ENCODE measurements at places on chromosomes 7 and 10.
A peak's percentile ranks its signal among the peaks of the same experiment; 100 is the strongest.

DNA sequence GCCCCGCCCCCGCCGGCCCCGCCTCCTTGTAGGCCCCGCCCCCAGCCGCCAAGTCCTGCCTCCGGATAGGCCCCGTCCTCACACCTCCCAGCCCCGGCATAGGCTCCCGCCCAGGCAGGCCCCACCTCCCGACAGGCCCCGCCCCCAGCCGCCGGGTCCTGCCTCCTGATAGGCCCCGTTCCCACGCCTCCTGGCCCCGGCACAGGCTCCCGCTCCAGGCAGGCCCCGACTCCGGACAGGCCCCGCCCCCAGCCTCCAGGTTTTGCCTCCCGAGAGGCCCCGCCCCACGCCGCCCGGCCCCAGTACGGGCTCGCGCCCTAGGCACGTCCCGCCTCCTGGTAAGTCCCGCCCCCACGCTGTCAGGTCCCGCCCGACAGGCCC lies 232 bp upstream of the MICALL2 start:
- DNase-seq: peak; percentile 96

GRCh38 chr7:77282897-77283296 lies 83.3 kb upstream of the FGL2 start:
- no peak for DNase-seq

GRCh38 chr7:114533131-114533530 lies 118.5 kb downstream of the FOXP2 start:
- peak; percentile 34 for DNase-seq

DNA sequence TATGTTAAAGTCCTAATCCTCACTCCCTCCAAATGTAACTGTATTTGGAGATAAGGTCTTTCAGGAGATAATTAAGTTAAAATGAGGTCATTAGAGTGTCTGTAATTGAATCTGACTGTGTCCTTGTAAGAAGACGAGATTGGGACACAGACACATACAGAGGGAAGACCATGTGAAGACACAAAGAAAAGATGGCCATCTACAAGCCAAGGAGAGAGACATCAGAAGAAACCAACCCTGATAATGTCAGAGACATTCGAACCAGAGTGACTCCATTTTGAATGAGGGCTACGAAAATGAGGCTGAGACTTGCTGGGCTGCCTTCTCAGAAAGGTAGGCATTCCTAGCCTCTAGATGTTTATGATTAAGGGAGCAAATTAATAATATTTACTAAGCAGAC lies 542 bp upstream of the SAMD9L start:
- no peak for DNase-seq

DNA sequence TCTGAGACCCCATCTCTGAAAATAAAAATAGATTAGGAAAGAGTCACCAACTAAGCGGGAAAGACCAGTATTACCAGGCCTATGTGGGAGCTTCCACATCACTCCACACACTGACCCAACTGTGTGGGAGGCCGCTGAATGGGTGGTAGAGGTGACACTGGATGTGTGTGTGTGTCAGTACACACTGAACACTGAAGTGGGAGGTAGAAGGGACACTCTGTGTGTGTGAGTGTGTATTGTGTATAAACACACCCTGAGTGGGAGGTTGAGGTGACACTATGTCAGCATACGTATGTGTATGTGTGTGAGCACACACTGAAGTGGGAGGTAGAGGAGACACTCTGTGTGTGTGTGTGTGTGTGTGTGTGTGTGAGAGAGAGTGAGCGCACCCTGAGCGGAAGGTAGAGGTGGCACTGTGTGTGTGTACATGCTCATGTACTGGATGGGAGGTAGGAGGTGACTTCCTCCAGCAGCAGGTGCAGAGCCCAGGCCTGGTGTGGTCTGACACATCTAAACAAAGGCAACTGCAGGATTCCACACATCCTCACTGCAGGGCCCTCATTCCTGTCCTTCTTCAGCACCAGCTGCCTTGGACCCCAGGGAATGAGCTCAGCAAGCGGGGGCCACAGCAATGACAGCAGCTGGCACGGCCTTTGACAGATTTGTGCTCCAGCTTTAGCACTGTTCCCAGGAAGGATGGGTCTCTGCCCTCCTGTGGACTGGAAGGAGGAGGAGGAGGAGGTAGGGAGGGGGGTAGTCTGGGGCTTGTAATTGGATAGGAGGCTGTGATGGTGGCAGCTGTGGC lies 26.5 kb upstream of the RBM20 start:
- DNase-seq: no peak

DNA sequence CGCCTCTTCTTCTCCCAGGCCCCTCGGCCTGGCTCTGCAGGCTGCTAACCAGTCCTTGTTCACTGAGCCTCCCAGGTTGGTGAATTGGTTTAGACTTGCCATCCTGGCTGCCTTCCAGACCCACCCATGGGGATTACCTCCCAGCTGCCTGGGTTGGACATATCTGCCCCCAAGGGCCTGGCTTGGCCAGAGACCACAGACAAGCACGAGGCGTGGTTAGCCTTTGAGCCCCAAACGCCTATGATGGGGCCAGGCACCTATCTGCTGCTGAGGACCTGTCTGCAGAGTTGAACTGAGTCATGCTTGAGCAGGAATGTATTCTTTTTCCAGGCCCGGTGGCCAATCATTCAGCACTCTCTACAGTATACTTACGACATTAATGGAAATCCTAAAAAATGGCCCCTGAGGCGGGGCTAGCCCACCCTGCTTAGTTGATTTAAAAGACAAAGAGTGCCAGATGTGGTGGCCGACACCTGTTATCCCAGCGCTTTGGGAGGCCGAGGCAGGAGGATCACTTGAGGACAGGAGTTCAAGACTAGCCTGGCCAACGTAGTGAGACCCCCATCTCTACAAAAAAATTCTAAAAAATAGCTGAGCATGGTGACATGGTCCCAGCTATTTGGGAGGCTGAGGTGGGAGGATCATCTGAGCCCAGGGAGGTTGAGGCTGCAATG lies 361.5 kb downstream of the FRMD4A start:
- no peak for DNase-seq

- no peak for DNase-seq
These were observed 294.7 kb upstream of the PITRM1 start for GRCh38 chr10:3467052-3467951.

DNA sequence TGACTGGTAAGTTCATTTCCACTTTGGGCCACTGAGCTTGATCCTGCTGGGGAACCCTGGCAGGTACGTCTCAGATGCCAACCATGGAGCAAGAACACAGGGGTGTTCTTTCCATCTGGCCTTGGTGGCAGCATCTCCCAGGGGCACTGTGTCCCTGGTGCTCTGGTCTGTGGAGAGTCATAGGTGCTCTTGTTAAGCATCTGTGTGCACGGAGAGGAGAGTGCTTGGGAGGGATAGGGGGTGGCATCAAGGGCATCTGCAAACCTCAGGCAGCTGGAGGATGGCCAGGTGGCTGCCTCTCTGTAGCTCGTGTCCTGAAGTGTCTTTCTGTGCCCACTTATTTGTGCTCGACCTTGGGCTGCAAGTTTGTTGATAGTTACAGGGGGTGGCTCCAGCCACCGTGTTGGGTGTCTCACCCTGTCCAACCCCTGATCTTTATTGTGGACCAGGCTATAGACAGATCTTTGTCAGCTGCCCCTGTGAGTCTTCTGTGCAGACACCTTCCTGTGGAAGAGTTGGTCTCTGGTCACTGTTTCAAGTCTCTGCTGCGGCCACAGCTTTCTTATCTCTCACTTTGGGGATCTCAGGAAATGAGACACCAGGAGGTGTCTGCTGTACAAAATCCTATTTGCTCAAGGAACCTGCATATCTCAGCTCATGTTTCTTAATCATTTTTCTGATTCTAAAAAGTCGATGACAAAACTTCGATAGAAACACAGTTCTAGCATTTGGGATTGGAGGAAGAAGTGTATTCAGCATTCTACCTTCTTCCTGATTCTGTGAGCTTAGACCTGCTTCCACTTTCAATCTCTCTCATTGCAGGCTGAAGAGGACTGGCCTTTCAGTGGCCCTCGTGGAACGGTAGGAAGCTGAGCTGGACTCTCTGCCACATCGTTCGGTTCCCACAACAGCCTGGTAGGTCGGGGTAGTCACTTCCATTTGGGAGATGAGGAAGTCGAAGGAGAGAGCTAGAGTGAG lies 17.2 kb upstream of the GIMAP8 start:
- DNase-seq: no peak

DNA sequence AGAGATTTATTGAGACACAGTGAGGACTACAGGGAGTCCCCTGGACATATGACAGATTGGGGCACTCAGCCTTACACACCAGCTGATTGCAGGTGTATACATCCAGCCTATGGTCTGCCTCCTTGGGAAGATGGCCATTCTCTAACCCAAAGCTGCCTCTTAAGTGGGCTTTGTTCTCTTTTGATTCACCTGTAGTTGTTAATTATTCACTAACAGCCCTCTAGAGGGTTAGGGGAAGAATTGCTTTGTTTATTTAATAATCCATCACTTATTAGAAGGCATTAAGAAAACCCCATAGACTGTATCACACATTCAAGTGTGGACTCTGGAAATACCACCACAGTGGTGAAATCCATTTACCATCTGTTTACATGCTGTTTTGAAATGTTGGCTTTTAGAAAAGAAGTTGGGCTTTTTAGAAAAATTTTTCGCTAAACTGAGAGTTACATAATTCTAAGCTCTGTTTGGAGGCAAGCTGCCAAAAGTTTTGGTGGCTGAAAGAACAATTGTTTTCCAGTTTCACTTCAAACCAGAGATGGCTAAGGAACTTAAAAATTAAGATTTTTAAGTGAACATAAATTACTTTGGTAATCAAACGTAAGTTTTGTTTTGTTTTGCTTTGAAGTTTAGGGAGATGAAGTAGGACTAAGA lies 379.1 kb downstream of the ADRA2A start:
- no peak for DNase-seq

DNA sequence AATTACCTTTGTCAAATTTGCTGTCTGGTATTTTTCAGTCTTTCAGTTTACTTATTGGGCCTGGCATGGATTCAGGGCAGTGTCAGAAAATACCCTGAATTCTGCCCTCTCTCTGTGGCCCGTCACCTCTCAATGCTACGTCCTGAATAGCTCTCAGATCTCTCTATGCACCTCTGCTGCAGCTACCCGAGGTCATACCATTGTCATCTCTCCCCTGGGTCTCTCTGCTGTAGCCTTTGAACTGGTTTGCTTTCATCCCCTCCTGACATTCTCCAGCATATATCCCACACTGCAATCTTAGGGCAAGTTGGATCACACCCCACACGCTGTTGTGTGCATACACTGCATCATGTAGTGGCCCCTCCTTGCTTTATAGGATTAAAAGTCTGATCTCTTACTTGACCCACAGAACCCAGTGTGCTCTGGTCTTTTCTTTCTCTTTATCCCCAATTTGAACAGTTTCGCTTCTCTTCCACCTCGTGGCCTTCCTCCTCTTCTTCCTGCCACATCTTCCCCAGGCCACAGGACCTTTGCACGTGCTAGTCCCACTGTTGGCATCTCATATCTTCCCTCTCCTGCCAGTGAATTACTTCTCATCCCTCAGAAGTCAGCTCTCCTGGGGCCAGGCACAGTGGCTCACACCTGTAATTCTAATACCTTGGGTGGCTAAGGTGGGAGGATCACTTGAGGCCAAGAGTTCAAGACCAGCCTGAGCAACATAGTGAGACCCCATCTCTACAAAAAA lies 372.9 kb downstream of the GALNT17 start:
- no peak for DNase-seq
